ENCODE measurements at places on chromosomes 1 and 21.

DNA sequence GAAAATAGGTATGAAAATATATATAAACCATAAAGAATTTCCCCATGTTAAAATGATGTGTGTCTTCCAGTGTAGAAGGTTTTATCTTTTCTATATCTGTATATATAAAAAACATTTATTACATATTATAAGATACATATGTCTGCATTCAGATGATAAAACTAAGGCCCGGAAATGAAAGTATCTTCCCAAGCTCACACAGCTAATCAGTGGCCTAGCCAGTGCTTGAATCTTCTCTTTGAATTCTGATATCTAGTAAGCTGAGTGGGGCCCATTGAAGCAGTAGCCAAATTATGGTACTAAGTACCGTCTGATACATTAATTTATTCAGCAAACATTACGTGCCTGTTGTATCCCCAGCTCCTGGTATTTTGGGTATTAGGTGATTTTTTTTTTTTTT is 28.6 kb downstream of the UCK2 start:
- DNase-seq = no peak

DNA sequence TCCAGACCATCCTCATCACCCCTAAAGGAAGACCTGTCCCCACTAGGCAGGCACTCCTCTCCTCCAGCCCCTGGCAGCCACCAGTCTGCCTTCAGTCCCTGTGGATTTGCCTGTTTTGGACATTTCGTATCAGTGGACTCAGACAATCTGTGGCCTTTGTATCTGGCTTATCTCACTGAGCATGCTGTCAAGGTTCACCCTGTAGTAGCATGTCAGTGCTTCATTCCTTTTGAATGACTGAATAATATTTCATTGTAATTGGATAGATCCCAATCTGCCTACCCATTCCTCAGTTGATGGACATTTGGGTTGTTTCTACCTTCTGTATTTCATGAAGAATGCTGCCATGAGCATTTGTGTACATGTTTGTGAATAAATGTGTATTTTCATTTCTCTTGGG is 32.9 kb upstream of the RNF187 start:
- no peak for DNase-seq

DNA sequence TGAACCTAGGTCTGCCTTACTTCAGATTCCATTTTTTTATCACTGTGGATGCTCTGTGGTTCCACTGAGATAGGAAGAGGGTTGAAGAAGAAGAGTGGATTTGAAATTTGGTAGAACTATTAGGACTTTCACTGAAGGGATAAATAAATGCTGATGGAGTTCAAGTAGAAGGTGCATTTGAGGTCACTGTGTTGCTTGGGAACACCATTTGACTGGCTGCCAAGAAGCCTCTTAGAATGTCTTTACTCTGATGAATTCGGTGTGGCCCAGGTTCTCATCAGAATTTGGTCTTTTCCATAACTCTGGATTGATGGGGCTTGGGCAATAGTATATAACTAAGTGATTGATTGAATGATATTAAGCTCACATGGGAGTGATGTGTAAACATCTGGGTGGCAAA is 11.9 kb downstream of the XPR1 start:
- no peak for DNase-seq

DNA sequence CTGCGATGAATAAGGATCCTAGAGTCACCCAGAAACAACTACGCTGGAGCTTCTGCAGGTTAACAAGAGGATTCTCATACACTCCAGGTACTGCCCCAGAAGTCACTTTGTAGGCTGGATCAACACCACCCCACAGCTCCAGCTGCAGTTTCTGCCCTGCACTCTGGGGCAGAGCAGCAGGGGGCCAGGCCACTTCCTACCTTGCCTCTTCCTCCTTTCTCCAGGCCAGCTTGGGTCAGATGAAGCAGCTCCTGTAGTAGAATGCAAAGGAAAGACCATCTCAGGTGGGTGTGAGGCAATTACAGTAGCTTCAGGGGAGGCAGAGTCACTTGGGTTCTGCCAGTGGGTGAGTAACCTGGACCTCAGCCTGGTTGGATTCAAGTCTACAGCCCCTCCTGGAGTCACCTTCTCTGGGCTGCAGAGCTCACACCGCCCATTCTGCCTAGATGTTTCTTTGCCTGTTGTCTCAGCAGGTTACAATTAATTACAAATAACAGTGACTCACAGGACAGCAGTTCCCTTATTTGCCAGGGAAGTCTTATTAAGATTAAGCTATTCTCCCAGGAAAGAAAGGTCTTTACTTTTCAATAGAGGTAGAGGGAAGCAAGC is 24.4 kb upstream of the BCAR3 start:
- no peak for DNase-seq

DNA sequence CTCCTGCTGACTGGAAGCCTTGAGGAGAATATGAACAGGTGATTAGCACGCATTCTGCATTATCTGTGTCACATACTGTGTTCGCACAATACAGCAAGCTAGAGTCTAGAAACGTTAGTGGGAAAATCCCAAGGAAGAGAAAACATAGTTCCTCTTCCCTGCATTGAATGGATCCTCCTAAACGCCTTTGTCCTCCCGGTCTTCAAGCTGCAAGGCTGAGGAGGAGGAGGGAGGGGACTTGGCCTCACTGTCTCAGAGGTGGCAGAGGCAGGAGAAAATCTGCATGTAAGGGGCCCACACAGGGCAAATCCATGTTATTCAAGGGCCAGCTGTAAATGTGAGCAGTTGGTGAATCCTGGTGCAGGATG is 34.4 kb downstream of the WNT9A start:
- DNase-seq = no peak

DNA sequence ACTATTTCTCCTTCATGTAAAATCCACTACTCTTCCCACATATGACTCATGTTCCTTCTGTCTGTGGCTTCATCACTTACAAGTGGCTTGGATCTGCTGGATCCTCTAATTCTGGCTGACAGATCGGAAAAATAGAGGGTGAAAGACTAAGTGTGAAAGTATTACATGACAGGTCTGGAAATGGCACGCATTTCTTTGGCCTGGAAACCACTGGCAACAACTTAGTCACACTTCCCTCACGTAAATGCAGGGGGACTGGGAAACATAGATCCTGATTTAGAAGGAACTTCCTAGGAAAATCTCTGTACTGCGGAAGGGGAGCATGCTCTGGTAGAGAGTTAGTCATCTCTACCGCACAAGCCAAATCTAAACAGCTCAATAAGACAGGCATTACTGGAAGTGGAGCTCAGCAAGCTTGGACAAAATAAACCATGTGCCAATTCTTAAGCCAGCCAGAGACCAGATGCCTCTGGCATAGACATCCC is 305.4 kb upstream of the PTBP2 start:
- no peak for DNase-seq

GRCh38 chr1:198667186-198667585 is 28.3 kb downstream of the PTPRC start:
- no peak for DNase-seq

GRCh38 chr21:26185021-26185420 is 14.5 kb upstream of the APP start:
- DNase-seq = no peak

DNA sequence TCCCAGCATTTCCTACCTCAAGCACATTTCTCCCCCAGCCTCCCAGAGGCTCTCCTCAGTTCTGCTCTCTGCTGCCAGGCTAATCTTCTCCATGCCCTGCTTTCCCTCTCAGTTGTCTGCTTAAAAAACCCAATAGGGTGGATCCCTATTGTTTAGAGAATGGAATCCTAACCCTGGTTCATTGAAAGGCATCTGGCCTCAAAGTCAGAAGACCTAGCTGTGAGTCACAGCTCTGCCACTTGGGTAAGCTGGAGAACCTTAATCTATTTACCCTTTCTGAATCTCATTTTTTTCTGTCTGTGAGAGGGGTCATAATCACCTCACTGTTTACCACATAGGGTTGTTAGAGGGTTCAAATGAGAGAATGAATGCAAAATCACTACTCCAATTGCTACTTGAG is 12.5 kb upstream of the MYOC start:
- no peak for DNase-seq

- DNase-seq = no peak
Measured at GRCh38 chr1:16109571-16109970, 36.1 kb upstream of the FAM131C start.

- DNase-seq = no peak
Measured at GRCh38 chr1:190906206-190906725, 428.6 kb upstream of the BRINP3 start.

GRCh38 chr1:40450495-40451237 is 390 bp downstream of the ZFP69B start:
- no peak for DNase-seq

DNA sequence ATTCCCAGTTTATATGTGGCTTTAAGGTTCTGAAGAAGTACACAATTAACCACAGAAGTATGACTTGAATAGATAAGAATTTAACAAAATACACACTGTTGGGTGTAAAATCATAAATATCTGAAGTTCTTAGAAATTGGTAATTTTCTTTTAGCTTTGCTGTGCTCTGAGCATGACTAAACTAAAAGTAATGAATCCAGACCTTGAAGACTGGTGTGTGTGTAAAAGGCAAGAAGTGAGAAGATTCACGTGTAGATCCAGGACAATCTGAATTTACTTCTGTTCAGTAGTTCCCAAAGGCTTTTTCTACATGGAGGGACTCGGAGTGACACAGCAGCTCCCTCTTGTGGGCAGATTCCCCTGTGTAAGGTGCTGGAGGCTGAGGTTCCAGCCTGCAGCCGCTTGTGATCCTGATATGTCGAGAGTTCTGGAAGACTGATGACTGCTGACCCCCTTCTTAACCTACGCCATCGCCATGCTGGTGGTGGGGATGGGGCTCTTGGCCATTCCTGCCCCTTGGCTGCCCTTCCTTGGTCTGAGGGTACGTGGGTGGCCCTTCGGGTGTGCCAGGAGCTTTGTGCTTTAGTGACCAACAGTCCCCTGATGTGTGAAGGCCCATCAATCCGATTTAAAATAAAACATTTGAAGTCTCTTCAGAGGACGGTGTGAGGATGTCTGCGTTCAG is 62.7 kb downstream of the ADARB1 start:
- DNase-seq = peak; percentile 32

DNA sequence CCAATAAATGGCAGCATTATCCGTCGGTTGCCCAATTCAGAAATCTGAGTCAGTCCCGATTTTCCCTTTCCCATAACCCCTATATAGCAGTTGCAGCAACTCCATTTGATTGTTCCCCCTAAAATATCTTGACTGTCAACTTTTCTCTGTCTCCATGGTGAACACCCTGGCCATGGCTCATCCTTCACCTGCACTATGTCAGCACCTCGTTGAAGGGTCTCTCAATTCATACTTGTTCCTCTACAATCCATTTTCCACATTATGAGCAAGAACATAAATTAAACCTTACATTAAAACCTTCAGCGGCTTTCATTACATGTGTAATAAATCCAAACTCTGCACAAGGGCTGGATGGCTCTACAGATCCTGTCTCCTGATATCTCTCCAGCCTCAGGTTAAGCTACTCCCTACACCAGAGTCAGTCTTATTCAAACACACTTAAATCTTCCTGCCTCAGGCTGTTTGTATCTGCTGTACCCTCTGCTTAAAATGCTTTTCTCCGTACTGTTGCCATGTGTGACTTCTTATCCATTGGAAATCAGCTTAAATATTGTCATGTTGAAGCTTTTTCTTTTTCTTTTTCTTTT is 87.3 kb downstream of the BACH1 start:
- no peak for DNase-seq

DNA sequence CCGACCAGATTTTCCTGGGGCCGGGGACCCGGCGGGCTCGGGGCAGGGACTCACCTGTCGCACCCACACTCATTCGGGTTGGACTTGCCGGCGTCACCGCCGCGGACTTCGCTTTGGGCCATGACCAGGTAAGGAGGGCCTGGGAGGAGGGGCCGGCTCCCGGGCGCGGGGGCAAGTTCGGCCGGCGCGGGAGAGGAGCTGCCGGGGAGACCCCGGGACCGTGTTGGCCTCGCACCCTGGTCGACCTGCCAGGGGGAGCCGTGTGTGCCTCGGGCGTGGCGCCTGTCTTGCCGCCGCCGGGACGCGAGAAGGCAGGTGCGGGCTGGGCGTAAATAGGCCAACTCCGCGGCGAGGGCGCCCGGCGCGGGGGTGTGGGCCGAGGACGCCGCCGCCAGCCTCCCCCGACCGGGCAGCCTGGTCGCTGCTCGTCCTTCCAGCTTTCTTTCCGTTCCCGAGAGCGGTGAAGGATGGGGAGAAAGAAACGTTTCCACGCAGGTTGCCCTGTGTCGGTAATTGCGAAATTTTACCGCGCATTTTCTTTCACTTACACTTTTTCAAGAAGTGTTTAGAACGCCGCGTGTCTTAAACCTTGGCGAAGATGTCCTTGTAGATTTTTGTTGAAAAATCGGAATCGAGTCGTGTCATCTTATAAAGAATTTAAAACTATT is 558 bp downstream of the USP1 start:
- DNase-seq = no peak

GRCh38 chr1:39617488-39618049 is 21.9 kb downstream of the HEYL start:
- DNase-seq = no peak

DNA sequence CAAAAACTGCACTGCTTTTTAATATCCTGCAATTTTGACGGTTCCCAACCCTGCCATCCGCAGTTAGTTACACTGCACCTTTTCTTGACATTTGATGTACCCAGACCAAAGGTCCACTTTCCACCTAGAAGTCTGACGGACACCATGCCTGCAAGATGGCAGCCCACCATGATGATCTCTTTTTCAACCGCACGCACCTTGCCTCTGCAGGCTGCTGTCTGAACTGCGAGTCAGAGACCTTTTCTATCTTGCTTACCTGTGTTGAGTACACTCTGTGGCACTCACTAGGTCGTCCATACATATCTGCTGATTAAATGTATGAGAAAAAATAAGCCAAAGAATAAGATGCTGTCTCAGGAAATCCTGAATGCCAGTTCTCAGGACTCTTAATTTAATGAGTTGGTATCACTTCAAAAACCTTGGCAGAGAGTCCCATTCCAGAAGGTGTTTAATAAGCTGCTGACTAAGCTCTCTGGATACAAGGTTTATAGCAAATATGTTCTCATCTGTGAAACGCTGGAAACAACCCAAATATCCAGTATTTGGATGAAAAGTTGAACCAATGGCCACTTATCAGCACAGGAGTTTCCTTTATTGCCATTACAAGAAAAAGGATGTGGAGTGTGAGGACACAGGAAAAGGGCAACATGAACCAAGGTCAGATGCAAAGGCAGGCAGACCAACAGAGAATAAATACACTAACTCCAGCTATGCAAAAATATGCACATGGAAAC is 37.9 kb downstream of the GNG12 start:
- DNase-seq = no peak

- no peak for DNase-seq
Measured at GRCh38 chr21:45804809-45805313, 161.3 kb downstream of the PCBP3 start.

DNA sequence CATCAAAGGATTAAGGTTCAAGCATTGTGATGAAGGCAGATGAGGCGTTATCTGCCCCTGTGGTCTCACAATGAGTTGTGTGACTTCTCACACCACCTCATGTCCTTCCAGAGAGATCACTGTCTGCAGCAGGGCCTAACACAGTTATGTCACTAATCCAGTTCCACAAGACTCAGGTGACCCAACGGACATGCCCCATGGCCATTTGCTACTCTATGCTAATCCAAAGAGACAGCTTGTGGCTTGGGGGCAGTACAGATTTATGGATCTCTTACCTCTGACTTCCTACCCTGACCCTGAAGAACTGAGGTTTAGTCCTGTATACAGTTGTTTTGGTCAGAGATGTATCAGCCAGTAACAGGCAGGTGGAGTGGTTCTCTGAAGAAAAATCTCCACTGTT is 147.1 kb downstream of the GLUL start:
- no peak for DNase-seq
